ENCODE measurements at places on chromosomes 5 and 9.

GRCh38 chr9:3502560-3503398 is 23.0 kb downstream of the RFX3 start:
- no peak for DNase-seq

GRCh38 chr9:79213417-79214125 is 358.2 kb upstream of the TLE4 start:
- no peak for DNase-seq

DNA sequence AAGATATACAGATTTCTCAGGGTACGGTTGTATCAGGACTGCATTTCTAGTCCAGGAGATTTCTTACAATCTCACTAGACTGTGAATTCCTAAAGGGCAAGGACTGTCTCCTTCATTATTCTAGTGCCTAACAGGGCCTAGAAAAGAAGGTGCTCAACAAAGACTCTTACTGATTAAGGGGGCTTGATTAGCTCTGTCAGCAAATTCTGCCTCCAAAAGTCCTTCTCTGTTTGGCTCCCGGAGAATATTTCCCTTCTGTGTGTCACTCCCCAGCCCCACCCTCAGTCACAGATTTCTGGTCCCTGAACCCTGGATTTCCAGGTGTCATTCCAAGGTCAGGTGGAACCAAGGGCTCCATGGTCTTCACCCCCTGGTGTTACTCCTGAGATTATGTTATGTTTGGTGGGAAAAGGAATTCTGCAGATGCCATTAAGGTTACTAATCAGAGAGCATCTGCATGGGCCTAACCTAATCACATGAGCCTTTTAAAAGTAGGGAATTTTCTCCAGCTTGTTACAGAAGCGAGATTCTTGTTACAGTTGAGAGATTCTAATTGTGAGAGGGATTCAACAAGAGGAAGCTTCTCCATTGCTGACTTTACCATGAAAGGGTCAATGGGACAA is 167.7 kb upstream of the LHFPL2 start:
- no peak for DNase-seq

DNA sequence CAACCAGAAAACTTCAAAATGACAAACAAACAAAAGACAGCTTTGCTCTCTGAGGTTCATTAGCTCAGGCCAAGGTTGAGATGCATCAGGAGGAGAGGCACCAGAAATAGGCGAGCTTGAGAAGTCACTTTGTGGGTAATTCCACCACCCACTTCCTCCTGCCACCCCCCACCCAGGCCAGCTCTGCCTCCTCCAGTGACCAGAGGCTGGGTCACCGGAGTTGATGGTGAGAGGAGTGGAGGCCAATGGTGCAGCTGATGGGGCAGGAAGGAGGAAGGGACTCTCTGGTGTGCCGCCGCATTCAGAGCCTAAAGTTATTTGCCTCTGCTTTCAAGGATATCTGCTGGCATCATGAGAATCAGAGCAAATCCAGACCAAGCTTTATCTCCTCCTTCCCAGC is 73.8 kb upstream of the ASTN2 start:
- DNase-seq, result no peak

- no peak for DNase-seq
Observed at GRCh38 chr5:113118765-113119164, 142.2 kb downstream of the DCP2 start.

- DNase-seq, result no peak
Observed at GRCh38 chr5:89755024-89755423, 654.5 kb downstream of the CETN3 start.

GRCh38 chr5:78591138-78591612 is 57.4 kb downstream of the LHFPL2 start:
- DNase-seq, result peak; percentile 17

DNA sequence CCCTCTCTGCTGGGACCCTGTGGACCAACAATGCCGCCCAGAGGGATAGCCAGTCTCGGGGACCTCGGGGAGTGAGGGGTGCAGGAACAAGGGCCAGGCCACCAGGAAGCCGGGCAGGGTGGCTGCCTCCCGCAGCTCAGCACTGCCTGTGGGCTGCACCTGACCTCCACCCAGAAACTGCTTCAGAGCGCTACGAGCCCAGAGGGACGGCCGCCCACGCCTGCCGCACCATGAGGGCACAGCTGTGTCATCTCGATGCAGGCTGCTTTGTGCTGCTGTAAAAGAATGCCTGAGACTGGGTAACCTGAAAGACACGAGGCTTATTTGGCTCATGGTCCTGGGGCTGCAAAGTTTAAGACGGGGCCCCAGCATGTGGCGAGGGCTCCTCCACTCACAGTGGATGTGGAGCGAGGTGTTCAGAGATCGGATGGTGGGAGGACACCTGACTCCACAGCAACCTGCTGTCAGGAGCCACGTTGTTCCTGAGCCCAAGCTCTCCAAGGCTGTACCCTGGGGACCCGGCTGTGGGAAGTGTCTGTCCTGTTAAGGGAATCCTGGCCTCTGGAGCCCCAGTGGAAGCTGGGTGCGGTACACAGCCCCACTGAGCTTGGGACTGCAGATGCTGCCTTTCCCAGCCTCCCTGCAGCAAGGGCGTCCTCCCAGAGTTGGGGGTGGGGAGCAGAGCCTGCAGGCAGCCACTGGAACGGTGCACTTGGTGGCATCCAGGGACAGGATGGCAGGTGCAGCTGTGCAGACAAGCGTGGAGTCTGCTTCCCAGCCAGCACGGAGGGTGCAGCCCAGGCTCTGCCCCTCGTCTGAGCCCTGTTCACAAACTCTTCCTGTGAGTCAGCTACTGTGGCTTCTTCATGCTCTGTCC is 11.8 kb upstream of the ZDHHC11 start:
- DNase-seq, result no peak

- DNase-seq, result no peak
Observed at GRCh38 chr5:172622091-172623046, 18.7 kb upstream of the NEURL1B start.

Measured in LNCaP clone FGC (cell line).